Stomach (tissue), 19 donors: ENCODE measurements at places on chromosomes 16 and 17. TPM values are rescaled to one million over a fixed set of nuclear protein-coding genes. Genes with fewer than 3 reads are reported as not detected.

TMED6 gene
- 18.7 TPM for total RNA-seq

ADAP2 gene
- 28.7 TPM for total RNA-seq

SLC38A8 gene
- total RNA-seq: not detected

LRRC46 gene
- not detected for total RNA-seq

BCL6B gene
- 5.5 TPM for total RNA-seq

DNA sequence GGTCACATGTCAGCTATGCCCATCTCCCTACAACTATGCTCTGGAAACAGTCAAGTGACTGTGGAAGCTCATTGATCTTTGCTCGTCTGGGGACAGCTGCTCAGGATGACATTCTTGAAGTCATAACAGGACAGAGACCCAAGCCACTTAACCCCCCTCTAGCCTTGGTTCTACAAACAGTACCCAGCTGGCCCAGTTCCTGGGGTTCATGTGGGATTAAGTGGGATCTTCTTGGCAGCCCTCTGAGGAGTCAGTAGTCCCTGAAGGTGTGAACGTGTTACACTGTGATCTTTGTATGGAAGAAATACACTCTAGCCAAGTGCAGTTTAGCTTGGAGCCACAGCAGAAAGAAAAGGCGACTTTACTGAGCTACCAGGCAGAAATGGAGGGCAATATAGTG lies 25.8 kb downstream of the UBN1 start:
- DNase-seq: no peak
- H3K36me3 ChIP-seq: peaks cover 97% of the 10 kb centered on the region
- no peak overlapping the region for H3K27ac ChIP-seq
- no peaks in the 10 kb centered on the region for H3K27me3 ChIP-seq
- H3K4me1 ChIP-seq: peaks cover 28% of the 10 kb centered on the region

- H3K27ac ChIP-seq: peak overlapping the region; percentile 82
- peaks cover 59% of the 10 kb centered on the region for H3K4me1 ChIP-seq
- peaks cover under 1% of the 10 kb centered on the region for H3K36me3 ChIP-seq
Observed at GRCh38 chr16:11670171-11671131, 2.2 kb downstream of the SNN start.

- no peaks in the 10 kb centered on the region for H3K27me3 ChIP-seq
- peak overlapping the region; percentile 99 for H3K27ac ChIP-seq
- peaks cover 37% of the 10 kb centered on the region for H3K36me3 ChIP-seq
- peaks cover 45% of the 10 kb centered on the region for H3K4me1 ChIP-seq
Observed at GRCh38 chr16:20740007-20740883, 1.4 kb downstream of the THUMPD1 start.

- no peak overlapping the region for H3K27ac ChIP-seq
- H3K36me3 ChIP-seq: no peaks in the 10 kb centered on the region
- H3K4me3 ChIP-seq: no peak overlapping the region
- H3K27me3 ChIP-seq: no peaks in the 10 kb centered on the region
- no peak for DNase-seq
- peaks cover 22% of the 10 kb centered on the region for H3K4me1 ChIP-seq
Observed at GRCh38 chr17:21164216-21164615, 37.5 kb downstream of the DHRS7B start.

- no peak for DNase-seq
- no peak overlapping the region for H3K27ac ChIP-seq
- H3K4me1 ChIP-seq: no peaks in the 10 kb centered on the region
- H3K4me3 ChIP-seq: no peak overlapping the region
- H3K27me3 ChIP-seq: no peaks in the 10 kb centered on the region
Observed at GRCh38 chr17:8658810-8659209, 28.3 kb upstream of the MYH10 start.

GRCh38 chr17:2239882-2240430 lies 63.6 kb downstream of the SMG6 start:
- H3K27me3 ChIP-seq: no peaks in the 10 kb centered on the region
- peak overlapping the region; percentile 82 for H3K27ac ChIP-seq
- DNase-seq: no peak
- H3K36me3 ChIP-seq: peaks cover 42% of the 10 kb centered on the region
- peaks cover 24% of the 10 kb centered on the region for H3K4me1 ChIP-seq

DNA sequence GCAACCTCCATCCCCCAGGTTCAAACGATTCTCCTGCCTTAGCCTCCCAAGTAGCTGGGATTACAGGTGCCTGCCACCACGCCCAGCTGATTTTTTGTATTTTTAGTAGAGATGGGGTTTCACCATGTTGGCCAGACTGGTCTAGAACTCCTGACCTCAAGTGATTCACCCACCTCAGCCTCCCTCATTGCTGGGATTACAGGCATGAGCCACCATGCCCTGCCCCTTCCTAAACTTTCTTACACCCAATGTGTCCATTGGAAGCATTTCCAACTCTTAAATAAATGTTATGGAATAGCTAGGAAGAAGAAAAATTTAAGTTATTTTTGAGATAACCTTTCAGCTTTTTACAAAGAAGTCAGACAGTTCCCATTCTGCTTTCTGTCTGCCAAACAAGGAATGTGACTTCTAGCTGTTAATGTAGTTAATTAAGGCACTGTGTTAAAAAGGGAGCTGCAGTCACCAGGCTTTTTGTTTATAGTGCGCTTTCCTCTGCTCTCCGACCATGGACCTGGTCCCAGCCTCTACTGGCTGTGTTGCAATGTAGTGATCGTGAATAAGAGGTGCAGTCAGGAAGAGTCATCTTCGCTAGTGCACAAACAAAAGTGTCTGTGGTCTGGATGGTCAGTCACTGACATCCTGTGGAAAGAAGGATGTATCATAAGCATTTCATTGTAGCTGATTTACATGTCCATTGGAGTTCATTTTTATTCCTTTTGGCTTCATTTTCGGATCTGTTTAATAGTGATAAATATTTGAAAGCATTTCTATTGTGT lies 39.7 kb downstream of the USP10 start:
- peaks cover 91% of the 10 kb centered on the region for H3K4me1 ChIP-seq
- H3K36me3 ChIP-seq: peaks cover 6% of the 10 kb centered on the region
- no peaks in the 10 kb centered on the region for H3K27me3 ChIP-seq
- no peak overlapping the region for H3K27ac ChIP-seq

DNA sequence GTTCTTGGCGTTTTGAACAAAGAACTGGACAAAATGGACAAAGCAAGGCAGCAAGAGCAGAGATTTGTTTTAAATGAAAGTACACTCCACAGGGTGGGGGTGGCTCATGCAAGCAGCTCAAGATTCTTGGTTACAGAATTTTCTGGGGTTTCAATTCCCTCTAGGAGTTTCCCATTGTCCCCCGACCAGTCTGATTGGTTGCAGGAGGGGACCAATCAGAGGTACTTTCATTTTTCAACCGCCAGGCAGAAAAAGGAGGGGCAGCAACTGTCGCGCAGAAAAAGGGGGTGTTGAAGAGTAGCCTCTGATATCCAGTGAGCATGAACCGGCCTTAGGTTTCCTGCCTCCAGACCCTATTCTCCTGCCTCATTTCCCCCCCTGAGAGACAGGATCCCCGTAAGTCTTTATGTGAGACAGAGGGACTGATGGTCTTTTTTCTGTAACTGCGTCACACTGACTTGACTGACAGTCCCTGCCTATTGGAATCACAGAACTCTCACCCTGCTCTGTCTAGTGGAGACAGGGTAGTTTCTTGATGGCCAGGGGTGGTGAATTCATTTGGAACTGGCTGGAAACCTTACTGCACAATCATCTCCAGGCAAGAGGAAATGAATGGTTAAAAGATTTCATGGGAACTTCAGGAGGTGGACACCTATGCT lies 59.4 kb upstream of the ALOX12 start:
- no peaks in the 10 kb centered on the region for H3K4me1 ChIP-seq
- peak overlapping the region; percentile 73 for H3K27ac ChIP-seq
- H3K4me3 ChIP-seq: peak overlapping the region; percentile 44
- no peaks in the 10 kb centered on the region for H3K27me3 ChIP-seq
- H3K36me3 ChIP-seq: no peaks in the 10 kb centered on the region
- peak; percentile 29 for DNase-seq

GRCh38 chr16:88507231-88507743 lies 54.2 kb downstream of the ZFPM1 start:
- H3K27me3 ChIP-seq: no peaks in the 10 kb centered on the region
- peaks cover 89% of the 10 kb centered on the region for H3K4me1 ChIP-seq
- no peak overlapping the region for H3K4me3 ChIP-seq
- H3K27ac ChIP-seq: peak overlapping the region; percentile 96

- peak overlapping the region; percentile 79 for H3K27ac ChIP-seq
- H3K4me1 ChIP-seq: peaks cover 26% of the 10 kb centered on the region
- no peak overlapping the region for H3K4me3 ChIP-seq
Observed at GRCh38 chr17:30345527-30346075, 11.7 kb upstream of the TMIGD1 start.

DNA sequence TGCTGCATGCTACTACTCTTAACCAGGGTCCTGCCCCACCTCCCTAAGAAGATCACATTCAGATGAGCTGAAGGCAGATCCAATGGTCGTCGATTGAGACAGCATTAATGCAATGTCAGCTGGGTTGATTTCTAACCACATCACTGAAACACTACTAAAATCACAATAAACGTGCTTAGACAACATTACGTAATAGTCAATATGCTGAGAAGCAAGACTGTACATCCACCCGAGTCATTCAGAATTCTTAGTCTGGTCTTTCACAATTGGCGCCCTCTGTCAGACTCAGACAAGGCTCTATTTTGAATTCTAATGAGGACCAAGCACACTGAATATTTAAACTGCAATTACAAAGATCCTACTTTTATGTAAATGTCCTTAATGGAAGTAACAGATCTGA lies 205.2 kb downstream of the STX8 start:
- no peaks in the 10 kb centered on the region for H3K36me3 ChIP-seq
- no peaks in the 10 kb centered on the region for H3K4me1 ChIP-seq
- no peaks in the 10 kb centered on the region for H3K27me3 ChIP-seq
- H3K27ac ChIP-seq: no peak overlapping the region

DNA sequence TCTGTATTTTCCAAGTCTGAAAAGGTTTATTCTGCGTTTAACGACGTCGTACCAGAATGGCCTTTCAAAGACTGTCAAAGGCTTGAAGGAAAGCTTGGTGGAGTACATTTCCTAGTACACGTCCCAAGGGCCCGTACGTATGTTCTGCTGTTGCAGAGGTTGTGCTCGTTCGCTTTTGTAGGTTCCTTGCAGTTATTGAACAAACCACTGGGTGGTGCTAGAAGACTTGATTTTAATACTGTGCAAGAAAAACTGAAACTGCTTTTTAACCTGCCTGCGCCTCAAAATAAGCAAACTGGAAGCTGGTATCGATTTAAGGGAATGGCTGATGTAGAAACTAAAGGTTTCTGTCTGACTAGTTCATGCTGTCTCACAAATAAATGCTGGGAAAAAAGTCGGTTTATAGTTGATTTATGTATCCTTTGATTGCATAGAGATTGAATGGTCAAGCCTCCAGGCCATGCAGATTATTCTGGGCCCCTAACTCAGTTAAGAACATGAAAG lies 54.6 kb downstream of the USP10 start:
- peaks cover 5% of the 10 kb centered on the region for H3K36me3 ChIP-seq
- no peak overlapping the region for H3K4me3 ChIP-seq
- peaks cover 7% of the 10 kb centered on the region for H3K4me1 ChIP-seq

- H3K27ac ChIP-seq: no peak overlapping the region
- H3K36me3 ChIP-seq: no peaks in the 10 kb centered on the region
- H3K4me1 ChIP-seq: no peaks in the 10 kb centered on the region
- DNase-seq: no peak
- H3K27me3 ChIP-seq: no peaks in the 10 kb centered on the region
Observed at GRCh38 chr16:54707813-54708212, 222.9 kb upstream of the IRX5 start.
